ENCODE measurements at places on chromosomes 3 and 15.

DNA sequence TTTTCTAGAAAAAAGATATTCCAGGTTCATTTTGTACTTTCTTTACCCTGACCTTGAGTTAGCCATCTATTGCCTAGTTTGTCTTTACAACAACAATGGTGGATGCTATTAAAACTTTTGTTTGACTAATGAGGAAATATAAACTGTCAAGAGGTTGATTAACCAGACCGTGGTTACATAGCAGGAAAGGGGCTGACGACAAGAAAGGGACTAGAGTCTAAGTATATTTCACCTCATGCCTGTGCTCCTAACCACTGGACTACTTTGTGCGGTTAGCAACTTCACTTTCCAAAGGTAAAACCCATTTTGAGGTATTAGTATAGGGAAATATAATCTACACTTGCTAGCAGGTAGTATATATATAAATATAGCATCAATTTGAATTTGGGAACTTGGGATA, 327.1 kb downstream of the SATB1 start:
- DNase-seq: no peak

GRCh38 chr15:72758182-72758581, 25.4 kb downstream of the ADPGK start:
- no peak for DNase-seq

GRCh38 chr15:92613841-92614240, 41.7 kb downstream of the FAM174B start:
- no peak for DNase-seq

DNA sequence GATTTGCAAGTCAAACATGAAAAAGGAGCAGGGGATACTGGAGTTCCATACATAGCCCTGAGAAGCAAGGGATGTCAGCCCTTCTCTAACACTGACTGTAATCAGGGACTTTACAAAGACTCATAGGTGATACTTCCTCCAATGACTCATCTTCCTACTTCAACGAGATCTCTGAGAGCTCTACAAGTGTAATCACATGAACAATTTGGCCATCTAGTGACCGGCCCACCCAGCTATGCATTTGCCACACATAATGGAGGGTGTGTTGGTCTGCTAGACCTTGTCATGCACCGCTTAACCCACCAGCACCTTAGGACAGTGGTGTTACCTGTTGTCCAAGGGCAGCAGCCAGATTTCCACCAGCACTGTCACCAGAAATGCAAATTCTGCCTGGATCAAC, 75.3 kb downstream of the NCEH1 start:
- peak; percentile 23 for DNase-seq

GRCh38 chr3:4780545-4780957, 198.7 kb upstream of the BHLHE40 start:
- DNase-seq: no peak

GRCh38 chr3:157064402-157064801, 95.5 kb downstream of the CCNL1 start:
- no peak for DNase-seq

DNA sequence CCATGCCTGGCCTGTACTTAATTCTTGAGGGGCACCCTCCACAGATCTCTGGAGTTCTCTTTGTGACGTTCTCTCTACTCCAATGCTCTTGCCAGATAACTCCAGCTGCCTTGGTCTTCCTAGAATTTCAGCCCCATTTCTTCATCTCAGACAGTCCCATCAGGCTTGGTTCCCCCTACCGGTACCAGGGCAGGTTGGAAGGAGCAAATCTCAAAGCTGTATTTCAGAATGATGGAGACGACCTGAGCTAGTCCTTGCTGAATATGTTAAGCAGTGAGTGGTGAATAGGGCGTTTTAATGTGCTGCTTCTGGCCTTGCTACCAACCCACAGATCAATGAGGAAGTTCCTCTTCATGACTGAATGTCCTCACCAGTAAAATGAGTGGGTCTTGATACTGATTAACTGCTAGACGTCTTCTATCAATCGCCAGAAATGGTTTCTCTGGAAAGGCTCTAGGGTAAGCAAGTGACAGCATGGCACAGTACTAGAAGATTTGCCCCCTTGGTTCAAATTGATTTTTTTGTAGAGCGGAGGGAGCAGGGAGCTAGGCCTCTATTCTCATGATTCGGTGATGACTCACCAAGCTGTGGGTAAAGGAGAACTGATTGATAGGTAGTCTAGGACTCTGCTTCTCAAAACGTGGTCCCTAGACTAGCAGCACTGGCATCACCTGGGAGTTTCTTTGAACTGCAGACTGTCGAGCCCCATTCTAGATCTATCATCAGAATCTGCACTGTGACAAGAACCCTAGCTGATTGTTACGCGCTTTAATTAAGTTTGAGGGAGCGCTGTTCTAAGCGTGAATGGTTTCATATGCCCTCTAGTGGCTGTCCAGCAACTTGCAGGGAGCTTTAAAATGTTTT, 67.8 kb downstream of the UBP1 start:
- DNase-seq: peak; percentile 47

GRCh38 chr3:185961675-185962232, 23.9 kb upstream of the TRA2B start:
- no peak for DNase-seq

GRCh38 chr3:46135475-46135874, 72.6 kb downstream of the CCR1 start:
- no peak for DNase-seq

DNA sequence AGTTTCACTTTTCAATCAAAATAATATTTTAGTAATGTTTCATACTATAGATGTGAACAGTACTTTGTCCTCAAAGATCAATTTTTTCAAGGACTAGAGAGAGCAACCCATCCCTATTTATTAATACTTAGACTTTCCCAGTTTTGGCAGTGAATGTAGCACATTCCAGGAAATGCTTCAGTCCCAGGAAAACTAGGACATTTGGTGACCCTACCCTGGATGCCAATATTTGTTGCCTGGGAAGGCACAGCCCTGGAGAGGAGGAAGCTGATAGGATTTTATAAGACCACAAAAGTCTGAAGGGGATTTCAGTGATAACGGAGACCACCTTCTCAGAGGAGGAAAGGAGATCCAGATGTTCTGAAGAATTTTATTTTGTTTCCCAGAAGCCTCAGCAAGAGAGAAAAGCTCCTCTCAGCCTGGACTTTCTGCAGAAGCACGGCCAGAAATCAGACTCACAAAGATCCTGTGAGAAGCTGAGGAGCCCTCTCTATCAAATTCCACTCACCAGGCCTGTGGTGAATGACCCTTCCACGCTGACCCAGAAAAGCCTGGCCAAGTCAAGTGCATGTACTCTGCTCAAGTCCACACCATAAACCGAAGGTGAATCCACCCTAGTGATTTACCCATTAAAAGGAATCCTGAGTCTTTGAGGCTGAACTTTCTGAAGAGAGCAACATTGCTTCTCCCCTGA, 87.7 kb upstream of the ABHD17C start:
- DNase-seq: no peak

DNA sequence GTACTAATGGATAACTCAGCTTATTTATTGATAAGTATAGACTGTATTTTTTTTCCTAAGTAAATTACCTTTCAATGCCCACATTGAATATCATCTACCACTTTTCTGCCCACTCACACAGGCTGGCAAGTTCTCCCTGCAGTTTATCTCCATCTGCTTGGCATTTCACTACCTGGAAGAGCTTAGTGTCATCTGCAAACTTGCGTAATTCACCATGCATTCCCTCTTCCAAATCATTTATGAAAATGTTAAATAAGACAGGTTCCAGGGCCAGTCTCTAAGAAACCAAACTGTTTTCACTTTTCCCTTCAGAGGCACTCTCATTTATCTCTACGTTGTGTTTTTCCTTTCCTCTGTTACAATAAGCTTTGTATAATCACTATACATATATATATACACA, 1076.6 kb downstream of the IGSF11 start:
- DNase-seq: no peak

DNA sequence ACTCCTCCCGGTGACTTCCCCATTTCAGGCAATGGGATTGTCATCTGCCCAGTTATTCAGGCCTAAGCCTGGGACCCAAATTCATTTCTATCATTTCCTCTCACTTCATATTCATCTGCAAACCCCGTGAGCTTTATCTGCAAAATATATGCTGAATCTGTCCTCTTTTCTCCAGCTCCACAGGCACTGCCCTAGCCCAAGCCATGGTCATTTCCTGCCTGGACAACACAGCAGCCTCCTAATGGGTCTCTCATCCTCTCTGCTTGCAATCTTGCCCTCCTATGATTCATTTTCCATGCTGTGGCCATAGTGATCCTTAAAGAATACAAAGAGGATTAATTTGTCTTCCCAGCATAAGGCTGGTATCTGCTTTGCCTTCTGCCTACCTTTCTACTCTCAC, 6.1 kb downstream of the RBP2 start:
- no peak for DNase-seq

- DNase-seq: no peak
Observed at GRCh38 chr3:170049146-170050000, 11.6 kb downstream of the GPR160 start.

DNA sequence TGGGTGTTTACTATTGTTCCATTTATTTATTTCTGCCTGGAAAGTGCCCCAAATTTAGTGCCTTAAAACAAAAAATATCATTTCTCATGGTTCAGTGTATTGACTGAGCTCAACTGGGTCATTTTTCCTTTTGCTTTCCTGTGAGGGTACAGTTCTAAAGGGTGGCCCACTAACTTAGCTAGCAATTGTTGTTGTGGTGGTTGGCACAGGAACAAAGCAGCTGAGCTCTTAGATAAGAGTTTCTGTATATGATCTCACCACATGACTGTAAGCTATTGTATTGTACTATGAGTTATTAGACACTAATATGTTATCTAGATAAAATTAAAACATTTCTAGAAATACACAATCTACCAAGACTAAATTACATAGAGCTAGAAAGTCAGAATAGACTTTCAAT, 1283.7 kb downstream of the OTOL1 start:
- DNase-seq: no peak

DNA sequence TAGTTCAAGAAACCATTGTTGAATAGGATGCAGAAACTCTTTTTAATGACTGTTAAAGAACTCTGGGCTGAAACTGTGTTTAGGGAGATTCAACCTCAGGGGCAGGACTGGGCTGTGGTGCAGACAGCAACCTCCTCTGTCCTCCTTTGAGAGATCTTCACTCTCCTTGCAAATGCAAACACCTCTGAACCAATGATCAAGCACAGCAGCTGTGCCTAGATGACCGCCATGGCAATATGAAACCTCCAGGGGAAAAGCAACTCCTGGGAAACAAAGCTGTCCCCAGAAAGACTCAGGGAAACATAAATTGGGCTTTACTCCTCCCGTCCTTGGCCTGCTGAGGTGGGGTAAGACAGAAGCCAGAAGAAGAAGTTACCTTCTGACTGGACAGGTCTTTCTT, 52.6 kb downstream of the TBC1D2B start:
- no peak for DNase-seq

- no peak for DNase-seq
Observed at GRCh38 chr3:172065967-172066762, 26.8 kb downstream of the FNDC3B start.

GRCh38 chr3:173397161-173398110, at the start of gene NLGN1:
TSS of gene NLGN1 (plus strand) at chr3:173397744.
- DNase-seq: no peak

DNA sequence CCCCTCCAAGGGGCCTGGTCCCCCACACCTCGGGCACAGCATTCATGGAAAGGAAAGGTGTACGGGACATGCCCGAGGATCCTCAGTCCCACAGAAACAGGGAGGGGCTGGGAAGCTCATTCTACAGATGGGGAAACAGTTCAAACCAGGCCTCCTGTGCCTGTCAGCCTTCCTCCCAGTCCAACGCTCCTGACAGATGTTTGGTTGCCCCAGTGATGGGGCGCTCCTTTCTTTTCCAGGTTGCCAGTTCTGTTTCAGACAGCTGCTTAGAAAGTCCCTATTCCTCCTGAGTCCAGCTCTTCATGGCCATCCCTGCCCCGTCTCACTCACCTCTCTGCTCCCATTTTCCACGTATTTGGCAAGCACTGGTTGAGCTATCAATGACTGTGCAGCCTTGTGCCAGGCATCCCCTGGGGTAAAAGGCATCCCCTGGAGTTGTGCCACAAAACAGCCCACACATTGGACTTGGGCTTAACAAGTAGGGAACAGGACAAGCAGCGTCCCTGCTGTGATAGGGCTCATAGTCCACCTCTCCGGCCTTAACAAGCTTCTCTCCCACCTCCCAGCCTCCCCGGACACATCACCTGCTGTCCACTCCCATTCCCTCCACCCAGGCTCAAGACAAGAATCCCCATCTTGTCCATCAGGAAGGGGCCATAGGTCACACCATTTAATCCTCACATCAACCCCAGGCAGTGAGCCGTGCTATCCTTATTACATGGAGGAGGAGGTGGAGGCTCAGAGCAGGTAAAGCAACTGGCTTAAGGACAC, 6.6 kb downstream of the OXTR start:
- no peak for DNase-seq

DNA sequence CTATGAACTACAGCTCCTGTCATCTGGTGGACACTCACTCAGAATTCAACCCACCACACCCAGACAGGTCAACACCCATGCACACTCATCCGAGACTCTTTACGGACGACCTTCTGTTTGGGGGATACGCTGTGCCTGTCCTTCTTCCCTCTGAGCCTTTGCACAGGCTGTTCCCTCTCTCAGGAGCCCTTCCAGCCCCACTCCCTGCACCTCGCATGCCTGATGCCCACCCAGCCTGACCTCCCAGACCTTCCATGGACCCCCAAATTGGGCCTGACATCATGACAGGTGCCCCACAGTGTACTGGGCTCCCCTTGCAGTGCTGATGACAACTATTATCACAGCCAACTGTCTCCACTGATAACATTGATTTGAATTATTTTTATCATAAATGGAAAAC, 135.8 kb downstream of the NSMCE3 start:
- DNase-seq: no peak

GRCh38 chr3:106294121-106294520, 425.3 kb upstream of the CBLB start:
- DNase-seq: no peak

DNA sequence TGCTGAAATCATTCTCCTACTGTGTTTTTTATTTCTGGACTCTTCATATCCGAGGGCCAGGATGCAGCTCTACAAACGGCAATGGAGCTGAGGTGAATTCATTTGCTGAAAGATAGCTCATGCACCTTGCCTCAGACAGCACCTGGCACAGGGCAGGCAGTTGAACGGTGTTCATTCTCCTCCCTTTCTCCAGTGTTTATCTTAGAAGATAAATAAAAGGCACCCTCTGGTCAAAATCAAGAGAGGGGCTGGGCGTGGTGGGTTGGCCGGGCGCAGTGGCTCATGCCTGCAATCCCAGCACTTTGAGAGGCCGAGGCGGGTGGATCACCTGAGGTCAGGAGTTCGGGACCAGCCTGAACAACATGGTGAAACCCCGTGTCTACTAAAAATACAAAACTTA, 79.3 kb upstream of the LMOD3 start:
- DNase-seq: no peak

- DNase-seq: no peak
Observed at GRCh38 chr3:171165983-171166382, 139.5 kb upstream of the SLC2A2 start.

DNA sequence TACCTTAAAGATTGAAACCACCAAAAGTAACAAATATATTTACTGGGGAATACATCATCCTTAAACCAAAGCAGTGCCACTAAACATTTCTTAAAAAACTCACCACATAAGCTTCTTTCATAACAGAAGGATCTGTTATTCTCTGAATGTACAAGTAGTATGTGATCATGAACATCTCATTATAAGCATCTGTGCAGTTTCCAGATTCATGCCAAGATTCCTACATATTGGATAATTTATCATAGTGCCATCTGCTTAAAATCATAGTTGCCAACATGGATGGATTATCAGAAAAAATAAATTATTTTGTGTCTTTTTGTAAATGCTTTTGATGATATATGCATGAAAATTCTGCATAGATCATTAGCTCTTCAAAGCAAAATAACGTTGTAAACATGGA, 21.8 kb upstream of the BCHE start:
- no peak for DNase-seq

GRCh38 chr3:101796077-101796680, 17.2 kb downstream of the NXPE3 start:
- DNase-seq: no peak

- DNase-seq: no peak
Observed at GRCh38 chr3:11692532-11692813, 48.8 kb upstream of the VGLL4 start.

Measured in activated CD4-positive, alpha-beta memory T cell treated with anti-CD3 and anti-CD28 coated beads, Interleukin-2, amount 10 ng/mL, durations not matched to agents 7 days and 5 days (primary cell).